Epithelial cell of prostate (primary cell): ENCODE measurements at places on chromosomes 13 and 19.

DNA sequence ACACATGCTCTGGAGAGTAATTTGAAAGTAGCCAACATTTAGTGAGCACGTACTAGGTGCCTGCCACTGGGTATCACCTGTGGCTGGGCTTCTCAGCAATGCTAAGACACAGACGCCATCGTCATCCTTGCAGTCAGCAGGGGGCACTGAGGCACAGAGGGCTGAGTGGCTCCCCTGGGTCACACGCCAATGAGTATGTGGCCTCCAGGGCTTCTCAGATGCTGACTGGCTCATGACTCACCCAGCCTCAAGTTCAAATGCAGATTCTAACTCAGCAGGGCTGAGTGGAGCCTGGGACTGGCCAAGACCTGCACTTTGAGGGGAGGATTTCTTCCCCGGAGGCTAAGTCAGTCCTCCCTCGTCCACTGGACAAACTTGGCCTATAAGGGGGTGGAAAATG is 115.1 kb upstream of the CACNA1A start:
- DNase-seq, result peak; percentile 92

- DNase-seq, result peak; percentile 12
Measured at GRCh38 chr19:45376045-45376724, 5.8 kb upstream of the ERCC2 start.

GRCh38 chr13:98143157-98143553 is 261 bp downstream of the FARP1 start:
- no peak for DNase-seq

- DNase-seq, result peak; percentile 6
Measured at GRCh38 chr13:97911311-97912138, 42.0 kb upstream of the IPO5 start.

DNA sequence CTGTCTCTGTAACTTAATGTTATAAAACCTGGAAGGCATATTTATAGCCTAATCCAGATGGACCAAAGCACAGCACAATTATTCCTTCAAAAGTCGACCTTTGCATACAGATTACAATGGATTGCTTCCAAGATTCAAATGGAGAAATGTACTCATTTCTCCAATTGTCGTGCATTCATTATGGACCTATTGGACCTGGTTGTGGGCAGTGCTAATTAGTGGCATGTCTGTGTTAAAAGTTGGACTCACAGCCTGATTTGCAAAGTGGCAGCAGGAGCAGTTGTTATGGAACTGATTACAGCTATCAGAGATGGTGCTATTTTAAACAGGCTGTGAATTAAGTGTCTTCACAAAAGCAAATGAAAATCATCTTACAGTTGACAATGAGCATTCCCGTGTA is 1529.3 kb upstream of the SLC10A2 start:
- no peak for DNase-seq

DNA sequence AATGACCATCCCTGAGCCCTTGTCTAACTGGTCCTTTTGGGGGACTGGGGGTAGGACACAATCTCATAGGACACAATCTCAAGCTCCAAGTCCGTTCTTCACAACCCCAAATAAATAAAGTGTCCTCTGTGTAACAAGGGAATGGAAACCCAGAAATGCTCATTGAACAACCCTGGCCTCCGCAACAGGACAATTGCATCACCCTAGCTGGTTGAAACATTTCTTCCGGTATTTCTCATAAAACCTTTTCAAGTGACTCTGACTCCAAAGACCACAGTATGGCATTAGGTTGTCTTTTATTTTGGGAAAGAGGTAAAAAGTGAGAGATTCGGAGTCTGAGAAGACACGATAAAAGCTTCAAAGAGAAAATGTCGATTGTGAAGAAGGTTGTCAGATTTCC is 186.6 kb downstream of the ZNF536 start:
- no peak for DNase-seq

DNA sequence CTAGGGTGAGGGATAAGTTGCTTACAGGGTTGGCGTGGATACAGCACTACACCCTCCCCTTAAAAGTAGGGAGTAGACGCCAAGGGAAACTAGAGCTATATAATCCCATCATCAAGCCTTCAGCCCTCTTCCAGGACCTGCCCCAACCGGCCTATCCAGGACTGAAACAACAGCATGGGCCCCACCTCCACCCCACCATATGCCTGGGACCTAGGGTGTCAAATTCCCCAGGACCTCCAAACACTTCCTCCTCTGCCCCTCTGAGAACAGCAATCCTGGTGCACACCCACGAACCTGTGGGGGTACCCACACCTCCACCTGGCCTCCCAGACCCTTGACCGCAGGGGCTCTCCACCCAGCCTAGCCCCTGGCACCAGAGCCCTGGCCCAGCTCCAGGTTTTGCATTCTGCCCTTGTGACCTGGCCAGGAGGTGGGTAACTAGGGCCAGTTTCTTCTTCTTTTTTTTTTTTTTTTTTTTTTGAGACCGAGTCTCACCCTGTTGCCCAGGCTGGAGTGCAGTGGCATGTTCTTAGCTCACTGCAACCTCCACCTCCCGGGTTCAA is 1.4 kb upstream of the CYP2F1 start:
- DNase-seq, result no peak

DNA sequence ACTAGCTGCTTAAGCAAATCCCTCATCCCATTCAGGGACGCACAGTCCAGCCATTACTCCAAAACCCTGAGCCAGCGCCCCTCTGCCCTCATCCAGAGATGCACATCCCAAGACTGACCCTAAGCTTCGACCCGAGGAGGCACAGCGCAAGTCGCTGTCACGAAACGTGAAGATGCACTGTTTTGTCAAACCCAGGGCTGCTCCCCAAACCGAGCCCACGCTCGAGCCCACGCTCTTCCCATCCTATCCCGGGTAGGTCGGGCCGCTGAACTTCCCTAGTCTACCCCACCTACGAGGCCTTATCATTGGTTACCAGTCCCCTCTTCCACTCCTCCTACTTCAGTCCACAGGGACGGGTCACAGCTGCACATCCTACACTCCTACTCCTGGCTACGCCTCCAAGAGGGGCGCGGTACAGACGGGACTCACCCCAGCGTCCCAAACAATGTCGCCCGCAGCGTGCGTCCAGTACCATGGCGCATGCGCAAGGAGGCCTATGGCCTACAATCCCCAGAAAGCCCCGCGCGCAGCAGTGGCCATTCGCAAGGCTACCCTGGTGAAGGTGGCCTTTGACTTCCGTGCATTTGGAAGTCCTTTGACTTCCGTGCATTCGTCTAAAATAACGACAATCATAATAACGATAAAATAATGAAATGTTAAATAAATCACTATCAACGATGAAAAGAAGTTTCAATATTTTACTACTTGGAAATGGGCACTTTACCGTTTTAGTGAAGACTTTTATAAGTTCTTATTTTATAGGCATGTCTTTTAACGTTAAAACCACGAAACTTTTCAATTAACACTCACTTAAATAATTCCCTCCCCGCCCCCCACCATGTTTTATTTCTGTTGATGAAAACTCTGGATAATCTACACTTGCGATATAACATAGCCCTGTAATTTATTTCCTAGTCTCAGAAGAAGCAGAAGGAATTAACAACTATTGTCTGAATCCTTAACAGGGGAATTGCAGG is at the start of gene ZNF285:
Gene ZNF285 (minus strand): TSS at position 470 of the 977 bp plus-strand sequence. CDS start 4,395 bp downstream, outside the sequence.
- peak; percentile 70 for DNase-seq

DNA sequence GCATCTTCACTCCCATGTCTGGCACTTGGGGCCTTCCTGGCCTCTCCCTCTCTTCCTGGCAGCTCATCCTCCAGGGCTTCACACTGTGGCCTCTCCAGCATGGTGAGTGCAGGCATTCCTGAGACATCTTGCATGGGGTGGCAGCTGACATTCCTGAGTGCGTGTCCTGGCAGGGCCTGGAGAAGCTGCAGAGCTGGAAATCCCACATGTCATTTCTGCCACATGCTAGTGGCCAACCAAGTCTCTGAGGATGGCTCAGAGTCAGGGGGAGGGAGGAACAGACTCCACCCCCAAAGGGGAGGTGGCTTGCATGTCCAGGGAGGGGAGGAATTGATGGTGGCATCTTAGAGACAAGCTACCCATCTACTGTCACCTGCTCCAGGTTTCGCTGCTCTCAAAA is 41.6 kb upstream of the AMER2 start:
- peak; percentile 75 for DNase-seq

- no peak for DNase-seq
Measured at GRCh38 chr19:47499863-47500830, 14.7 kb downstream of the NAPA start.

- DNase-seq, result no peak
Measured at GRCh38 chr13:29901710-29902631, 51.6 kb upstream of the UBL3 start.

DNA sequence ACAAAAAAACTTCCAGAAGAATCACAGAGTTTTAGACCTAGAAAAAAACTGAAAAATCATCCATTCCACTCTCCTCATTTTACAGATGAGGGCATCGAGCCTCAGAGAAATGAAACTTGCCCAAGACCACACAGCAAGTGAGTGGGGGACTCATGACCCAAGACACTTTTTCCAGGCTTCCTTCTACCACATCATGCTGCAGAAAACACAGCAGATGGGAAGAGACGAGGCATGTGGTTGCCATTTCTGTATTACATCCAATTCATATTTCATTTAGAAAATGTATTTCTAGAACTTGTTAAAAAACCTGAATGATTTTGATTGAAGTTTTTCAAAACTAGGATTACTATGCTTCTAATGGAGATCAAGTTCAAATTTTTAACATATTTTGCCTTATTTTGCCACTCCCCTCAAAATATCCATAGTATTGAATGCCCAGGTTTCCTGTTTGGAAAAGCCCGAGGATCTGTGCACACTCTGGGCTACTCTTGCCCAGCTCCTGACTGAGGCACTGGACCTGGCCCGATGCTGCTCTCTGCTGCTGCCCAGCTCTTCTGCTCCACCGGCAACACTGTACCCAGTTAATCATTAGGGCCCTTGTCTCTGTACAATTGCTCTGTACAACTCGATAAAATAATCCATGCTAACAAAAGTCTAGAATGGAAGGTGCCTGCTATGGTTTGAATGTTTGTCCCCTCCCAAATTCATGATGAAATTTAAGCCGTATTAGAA is 157.4 kb downstream of the EFNB2 start:
- no peak for DNase-seq

- no peak for DNase-seq
Measured at GRCh38 chr13:33865945-33866344, 48.0 kb downstream of the RFC3 start.

GRCh38 chr13:50152224-50152623 is 137.0 kb downstream of the KCNRG start:
- no peak for DNase-seq

- DNase-seq, result no peak
Measured at GRCh38 chr19:13917888-13918406, 11.9 kb downstream of the CC2D1A start.

- DNase-seq, result no peak
Measured at GRCh38 chr13:44812818-44813217, 176.5 kb downstream of the NUFIP1 start.

DNA sequence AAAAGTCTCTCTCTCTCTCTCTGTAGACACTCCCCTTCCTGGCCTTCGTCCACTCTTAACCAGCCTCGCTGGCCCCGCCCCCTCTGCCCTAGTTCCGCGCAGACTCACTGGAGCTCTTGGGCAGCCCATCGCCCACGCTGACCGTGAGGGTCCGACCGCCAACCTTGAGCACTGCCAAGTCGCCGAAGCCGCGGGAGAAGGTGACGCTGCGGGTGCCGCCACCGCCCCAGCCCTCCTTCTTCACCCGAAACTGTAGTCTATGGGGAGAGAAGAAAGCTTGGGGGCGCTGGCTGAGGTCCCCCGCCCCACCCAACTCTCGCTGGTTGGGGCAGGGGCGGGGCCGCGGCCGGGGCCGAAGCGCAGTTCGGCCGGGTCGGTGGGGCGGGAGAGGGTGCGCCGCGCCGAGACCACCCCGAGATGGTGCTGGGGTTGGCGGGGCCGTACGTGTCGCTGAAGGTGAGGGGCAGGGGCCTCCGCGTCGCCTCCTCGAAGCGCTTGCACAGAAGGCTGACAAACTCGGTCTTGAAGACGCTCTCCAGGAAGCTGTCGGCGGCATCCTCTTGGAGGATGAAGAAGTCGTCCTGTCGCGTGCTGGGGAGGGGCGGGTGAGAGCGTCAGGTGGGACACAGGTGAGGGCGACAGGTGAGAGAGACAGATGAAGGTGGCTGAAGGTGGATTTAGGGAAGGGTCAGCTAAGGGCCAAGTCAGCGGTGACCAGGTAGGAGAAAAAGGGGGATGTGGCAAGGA is 12.6 kb upstream of the ZNF414 start:
- DNase-seq, result peak; percentile 60

DNA sequence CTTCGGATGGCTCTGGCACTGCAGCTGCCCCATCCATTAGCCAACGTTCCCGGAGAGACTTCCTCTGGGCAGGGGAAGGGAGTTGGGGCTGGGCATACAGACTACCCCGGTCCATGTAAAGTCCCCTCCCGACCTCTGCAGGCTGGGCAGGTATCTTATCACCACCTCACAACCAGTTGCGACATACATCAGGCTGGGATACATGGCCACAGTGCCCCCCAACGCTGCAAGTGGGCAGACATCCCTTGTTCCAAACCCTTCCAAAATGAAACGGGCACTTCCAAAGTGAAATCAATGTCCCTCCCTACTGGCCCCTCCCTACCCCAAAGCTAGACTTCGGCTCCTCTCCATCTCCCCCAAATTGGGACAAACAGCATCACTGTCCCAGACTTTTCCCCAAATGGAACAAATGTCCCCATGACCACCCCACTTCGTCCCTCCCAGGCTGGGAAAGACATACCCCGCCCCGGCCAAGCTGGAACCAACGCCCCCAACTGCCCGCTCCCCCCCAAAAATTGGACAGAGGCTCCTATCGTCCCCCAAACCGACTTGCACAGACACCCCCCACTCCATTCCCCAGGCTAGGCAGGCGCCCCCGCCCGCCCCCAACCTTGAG is 5.0 kb downstream of the PALM3 start:
- DNase-seq, result no peak

- DNase-seq, result no peak
Measured at GRCh38 chr13:71090990-71091389, 776.0 kb downstream of the DACH1 start.

DNA sequence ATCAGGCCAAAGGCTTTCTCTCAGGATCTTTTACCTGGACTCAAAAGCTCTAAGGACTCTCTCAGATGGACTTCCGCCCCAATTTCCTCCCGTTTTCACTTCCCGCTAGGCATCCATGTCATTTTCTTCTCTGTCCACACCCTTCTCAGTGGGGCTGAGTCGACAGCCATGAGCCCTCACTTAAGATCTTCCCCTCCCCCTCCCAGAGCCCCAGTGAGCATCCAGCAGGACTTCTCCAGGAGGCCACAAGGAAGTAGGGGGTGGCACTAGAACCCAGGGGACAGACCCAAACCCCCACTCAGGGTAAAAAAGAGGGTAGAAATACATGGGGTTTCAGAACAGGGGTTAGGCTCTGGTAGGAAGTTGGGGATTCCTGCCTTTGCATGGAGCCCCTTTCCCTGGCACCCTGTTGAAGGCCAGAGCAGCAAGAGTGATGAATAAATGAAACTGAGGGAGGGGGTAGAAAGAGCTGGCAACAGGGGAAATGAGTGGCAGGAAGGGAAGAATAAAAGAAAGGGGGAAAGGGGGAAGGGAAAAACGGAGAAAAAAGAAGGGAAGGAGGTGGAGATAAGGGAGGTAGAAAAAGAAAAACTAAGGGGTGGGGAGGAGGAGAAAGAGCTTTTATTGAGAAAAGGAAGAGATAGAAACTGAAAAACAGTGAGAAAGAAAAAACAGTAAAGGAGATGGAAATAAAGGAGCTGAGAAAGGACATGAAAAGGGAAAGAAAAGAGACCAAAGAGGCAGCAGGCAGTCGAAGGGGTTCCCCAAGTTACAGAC is 42.3 kb downstream of the DEDD2 start:
- DNase-seq, result no peak

GRCh38 chr13:78183732-78184131 is 265.1 kb upstream of the EDNRB start:
- DNase-seq, result no peak

GRCh38 chr19:1287354-1288225 is 1.9 kb downstream of the EFNA2 start:
- no peak for DNase-seq

GRCh38 chr19:46451352-46451751 is 20.0 kb downstream of the PNMA8A start:
- no peak for DNase-seq
